ENCODE measurements at places on chromosomes 1 and 21.

GRCh38 chr1:4224684-4225467, 324.8 kb upstream of the C1orf174 start:
- no peak for DNase-seq

- peak; percentile 58 for DNase-seq
These were observed 9.4 kb downstream of the TPM3 start for GRCh38 chr1:154182344-154183045.

GRCh38 chr21:39077876-39078275, 105.4 kb downstream of the PSMG1 start:
- DNase-seq, result no peak

DNA sequence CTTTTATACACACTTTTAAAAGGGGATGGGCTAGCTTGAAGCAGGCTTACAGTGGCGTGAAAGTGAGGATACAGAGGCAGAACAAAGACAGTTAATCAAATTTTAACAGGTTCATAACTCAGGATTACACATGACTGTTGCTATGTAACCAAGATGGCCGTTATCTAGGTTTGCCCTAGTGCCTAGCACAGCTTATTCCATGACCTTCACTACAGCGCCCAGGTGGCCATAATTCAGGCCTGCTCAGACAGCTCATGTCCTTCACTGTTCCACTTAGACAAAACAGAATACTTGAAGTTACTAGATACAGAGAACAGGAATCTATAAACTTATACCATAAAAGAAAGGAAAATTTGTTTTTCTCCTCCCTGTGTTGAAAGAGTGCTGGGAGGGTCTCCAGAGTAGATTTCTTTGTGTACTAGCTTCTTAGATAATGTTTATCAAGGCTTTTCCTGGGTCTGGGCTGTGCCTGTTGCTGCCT, 6.2 kb upstream of the SPRR2F start:
- no peak for DNase-seq

- DNase-seq, result no peak
These were observed 707 bp downstream of the PRCC start for GRCh38 chr1:156767879-156768604.

DNA sequence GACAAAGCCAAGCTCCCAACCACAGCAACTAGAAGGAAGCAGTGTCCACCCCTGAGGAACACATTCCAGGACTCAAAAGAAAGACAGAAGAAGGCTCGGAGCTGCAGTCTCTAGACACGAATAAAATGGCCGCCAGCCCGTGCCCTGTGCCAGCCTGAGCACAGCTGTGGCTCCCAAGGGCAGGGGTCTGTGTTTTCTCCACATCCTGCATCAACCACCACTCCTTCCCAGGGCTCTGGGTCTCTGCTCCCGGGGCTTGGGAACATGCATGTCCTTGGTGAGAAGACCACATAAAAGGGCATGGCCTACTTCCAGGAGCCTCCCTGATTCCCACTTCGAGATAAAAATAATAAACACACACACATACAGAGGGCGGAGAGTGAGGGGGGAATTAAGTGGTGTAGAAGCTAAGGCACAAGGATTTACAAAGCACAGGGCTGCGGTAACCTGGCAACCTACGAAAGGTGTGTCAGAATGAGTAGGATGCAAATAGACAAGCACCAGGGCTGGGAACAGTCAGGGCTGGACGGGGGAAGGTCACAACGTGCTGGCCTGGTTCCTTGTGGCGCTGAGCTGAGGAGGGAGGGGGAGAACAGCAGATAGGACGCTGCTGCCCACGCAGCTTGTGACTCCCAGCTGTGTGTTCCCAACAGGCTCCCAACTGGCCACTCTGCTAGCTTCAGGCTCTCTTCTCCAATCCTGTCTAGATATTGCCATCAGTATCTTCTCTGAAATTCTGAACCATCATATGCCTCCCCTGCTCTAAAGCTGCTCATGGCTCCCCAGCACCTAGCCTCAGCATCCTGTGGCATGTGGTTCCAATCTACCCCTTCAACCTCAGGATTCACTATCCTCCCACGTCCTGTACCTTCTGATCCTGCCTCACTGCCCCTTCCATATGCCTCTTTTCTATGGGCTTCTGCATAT, 72.5 kb downstream of the CD34 start:
- no peak for DNase-seq

DNA sequence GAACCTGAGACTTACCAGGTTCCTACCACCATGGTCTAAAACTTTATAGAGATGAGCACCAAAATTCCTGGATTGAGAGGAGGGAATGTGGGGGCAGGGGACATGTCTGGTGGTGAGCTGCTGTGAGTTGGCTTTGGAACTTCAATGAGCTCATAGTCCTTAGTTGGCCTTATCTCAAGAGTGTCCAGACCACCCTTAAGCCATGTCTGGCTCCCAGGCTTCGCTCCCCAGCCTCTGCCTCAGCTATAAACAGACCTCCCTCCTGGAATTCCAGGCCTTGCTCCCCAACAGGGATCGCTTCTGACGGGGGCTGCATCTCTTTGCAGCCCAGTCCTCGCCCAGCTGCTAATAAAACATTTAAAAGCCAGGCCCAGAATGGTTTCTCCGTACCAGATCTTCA, 19.5 kb downstream of the ATF3 start:
- DNase-seq, result no peak

- DNase-seq, result no peak
These were observed 2.9 kb upstream of the GPR25 start for GRCh38 chr1:200869753-200870391.

- no peak for DNase-seq
These were observed 79.7 kb upstream of the ARHGAP29 start for GRCh38 chr1:94316836-94317789.

DNA sequence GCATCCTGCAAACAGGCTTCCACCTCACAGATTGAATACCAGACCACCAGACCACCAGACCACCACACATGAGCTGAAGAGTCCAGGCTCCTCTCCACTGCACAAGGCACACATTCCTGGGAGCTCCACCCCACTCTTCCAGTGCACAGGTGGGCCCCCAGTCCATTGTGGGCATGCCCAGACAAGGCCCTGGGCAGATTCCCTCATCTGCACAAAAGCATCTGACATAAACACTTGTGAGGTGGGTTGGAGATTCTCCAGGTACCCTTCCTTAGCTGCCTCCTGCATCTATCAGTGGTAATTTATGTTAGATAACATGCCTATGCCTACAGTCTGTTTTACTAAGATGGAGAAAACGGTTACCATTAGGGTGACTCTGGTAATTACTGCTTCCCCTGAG, 11.6 kb upstream of the CTBS start:
- no peak for DNase-seq

DNA sequence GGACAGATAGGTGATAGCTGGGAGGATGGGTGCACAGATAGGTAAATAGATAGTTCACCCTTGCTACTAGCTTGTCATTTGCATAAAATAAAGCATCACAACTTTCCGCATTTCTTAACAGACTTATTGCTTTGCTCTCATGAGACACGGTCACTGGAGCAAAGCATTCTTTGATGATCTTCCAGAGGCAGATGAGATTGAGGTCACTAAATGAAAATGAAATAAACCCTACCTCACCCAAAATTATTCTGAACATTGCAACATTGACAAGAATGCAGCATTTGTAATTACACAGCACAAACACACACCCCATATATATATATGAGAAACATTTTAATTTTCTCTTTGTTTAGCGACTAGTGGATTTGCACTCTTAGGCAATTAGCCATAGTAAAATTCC, 107.6 kb downstream of the SNX7 start:
- no peak for DNase-seq
